ENCODE measurements at places on chromosomes 3 and 15.

GRCh38 chr3:194949592-194949991 is 263.9 kb downstream of the FAM43A start:
- no peak for DNase-seq

DNA sequence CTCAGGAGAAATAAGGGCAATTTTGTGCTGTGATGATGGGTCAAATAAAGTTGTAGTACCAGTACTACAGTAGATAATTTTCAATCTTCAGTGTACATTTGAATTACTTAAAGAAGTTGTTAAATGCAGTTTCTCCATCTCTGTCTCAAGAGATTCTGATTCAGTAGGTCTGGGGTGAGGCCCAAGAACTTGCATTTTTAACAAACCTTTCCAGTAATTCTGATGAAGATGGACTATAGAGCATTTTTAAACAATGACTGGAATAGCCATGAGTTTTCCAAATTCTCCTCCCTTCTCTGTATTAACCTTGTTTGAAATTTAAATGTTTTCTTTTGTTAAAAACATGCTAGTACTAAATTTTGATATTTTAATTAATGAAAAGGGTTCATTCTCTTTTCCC is 127.0 kb upstream of the CD96 start:
- DNase-seq = no peak

DNA sequence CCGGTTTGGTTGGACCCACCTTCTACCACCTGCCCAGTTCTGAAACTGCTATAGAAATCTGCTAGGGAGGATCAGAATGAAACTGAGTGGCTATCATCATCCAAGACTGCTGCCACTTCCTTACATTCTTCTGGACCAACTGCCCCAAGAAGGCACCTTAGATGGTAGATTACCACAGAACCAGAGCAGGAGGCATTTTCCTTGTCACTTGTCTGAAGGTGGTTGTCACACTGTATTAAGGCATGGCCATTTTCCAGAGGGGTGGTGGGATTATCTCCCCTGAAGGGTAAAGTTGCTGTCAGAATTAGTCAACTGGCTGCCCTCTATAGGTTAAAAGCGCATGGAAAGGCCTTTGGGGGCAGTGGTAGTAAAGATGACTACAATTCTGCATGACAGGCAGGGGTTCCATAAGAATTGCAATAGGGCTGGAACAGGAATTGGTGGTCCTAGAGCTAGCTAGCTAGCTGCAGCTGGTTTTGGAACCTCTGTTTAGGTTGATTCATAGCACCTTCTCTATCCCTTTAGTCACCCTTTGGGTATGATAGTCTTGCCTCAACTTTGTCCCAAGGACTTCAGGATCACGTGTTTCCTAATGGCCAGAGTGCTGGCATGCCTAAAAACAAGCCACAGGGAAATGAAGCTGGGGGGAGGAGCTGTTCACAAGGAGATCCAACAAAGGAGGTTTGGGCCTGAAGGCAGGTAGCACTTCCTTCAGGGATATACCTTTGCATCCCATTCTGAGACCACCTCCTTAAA is 4.8 kb upstream of the CSPG5 start:
- no peak for DNase-seq

GRCh38 chr3:12499474-12499873 is 15.2 kb downstream of the TSEN2 start:
- no peak for DNase-seq

GRCh38 chr3:172089250-172089649 is 49.9 kb downstream of the FNDC3B start:
- DNase-seq = no peak

- no peak for DNase-seq
Measured at GRCh38 chr15:99438224-99438585, 127.6 kb upstream of the MEF2A start.

- DNase-seq = no peak
Measured at GRCh38 chr15:31358957-31359701, 32.5 kb downstream of the KLF13 start.

DNA sequence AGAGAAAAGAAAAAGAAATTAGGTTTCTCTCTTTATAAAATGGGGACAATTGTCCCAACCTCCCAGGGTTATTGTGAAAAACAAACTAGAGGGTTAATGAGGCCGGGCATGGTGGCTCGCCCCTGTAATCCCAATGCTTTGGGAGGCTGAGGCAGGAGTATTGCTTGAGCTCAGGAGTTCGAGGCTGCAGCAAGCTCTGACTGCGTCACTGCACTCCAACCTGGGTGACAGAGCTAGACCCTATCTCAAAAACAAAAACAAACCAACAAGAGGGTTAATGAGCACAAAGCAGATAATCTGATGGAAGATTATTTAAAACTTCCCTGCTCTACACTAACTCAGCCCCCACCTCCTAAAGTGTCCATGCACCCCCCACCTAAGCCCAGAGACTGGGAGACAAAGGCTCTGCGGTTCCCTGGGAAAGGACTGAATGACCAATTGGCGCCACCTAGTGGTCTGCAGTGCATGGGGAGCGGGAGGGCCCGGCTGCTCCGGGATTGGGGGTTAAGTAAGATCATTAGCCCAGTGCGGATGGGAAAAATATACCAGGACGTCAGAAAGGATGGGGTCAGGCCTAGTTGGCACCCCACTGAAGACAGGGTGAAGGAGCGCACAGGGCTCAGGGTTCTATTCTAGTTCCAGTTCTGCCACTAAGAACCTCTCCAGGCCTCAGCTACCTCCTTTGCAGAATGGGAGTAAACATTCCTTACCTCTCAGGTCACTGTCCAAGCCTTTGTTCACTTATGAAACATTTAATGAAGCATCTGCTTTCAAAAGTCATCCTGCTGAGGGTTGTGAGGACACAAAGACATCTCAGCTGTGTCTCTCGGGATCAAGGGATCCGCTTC is 15.6 kb downstream of the PIF1 start:
- peak; percentile 73 for DNase-seq

DNA sequence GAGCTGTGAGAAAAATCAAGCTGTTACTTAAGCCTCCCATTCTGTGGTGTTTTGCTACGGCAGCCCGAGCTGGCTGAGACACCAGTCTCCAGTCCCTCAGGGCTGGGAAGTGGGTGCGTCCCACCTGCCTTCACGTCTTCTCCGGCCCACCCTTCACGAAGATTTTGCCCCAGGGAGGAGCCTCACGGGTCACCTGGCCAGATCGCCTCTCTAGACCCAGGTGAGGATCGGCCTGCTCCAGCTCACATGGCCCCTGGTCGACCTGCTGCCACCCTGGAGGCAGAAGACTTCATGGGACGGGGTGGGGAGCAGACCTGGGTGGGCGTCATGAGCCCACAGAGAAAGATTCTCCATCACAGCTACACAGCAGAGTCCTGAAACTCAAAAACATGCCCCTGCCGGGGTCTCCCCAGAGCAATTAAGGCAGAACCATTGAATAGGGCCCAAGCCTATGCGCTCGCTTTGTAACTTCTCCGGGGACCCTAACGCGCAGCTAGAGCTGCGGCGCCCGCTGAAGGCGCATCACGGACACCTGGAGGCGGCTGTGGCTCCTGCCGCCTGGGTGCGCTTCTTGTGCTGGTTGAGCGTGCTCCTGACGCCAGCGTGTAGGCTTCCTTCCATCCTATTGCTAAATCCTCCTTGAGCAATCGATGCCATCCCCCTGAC is 92.6 kb upstream of the ALDH1A3 start:
- DNase-seq = no peak

DNA sequence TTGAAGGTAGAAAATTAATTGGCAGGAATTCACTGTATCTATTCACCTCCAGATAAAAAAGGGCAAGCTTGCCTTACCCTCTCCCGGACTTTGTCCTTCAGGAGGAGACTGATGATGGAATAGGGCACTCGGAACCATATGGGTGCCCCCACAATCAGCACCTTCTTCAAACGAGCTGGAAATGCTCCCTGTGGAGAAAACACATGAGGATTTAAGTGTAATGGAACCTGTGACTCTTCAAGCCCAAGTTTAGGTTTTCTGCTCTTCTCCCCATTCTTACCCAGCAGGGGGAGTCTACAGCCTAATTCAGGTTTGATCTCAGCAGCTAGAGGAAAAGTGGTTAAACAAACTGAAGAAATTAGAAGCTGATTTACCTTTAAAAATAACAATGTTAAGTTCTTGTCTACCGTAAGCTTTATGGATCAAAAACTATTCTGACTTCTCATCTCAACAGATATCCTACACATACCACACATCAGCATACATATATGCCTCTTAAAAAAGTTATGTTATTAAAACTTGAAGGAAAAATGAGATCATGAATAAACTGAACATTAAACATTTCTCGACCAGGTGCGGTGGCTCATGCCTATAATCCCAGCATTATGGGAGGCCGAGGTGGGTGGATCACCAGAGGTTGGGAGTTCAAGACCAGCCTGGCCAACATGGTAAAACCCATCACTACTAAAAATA is 57.5 kb upstream of the SIN3A start:
- DNase-seq = no peak

DNA sequence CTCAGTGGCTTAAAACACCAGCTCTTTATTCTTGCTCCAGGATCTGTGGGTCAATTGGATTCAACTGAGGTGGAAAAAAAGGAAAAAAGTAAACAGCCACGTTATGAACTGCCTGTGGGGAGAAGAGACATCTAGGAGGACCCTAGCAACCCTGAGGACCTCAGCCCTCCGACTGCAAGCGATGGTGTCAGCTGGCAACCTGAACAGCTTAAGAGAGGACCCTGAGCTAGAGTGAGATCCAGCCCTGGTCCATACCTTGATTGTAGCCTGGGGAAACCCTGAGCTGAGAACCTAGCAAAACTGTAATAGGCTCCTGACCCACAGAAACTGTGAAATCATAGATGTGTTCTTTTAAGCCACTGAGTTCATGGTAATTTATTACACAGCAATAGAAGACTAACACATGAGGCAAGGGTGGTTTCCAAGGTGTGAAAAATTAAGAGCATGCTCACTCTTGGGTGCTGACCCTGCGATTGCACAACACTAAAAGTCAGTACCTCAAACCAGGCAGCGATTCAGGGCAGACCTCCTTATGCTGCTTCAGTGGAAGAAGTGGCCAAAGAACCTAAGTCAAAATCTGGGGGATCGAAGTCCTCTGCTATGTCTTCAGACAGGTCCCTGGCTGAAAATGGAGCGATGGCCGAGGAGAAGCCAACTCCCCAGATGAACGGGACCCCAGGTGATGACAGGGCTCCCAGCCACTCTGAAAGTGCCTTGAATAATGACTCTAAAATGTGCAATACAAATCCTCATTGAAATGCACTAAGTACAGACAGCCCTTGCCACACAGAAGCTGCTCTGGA is 57.7 kb downstream of the GASK1A start:
- no peak for DNase-seq

- DNase-seq = no peak
Measured at GRCh38 chr3:64247991-64248646, 22.9 kb upstream of the PRICKLE2 start.

GRCh38 chr3:12841149-12841969 is at the start of gene RPL32:
TSS of gene RPL32 (minus strand) at chr3:12841565. CDS start at chr3:12840237, 1,328 bp downstream.
- DNase-seq = peak; percentile 78

DNA sequence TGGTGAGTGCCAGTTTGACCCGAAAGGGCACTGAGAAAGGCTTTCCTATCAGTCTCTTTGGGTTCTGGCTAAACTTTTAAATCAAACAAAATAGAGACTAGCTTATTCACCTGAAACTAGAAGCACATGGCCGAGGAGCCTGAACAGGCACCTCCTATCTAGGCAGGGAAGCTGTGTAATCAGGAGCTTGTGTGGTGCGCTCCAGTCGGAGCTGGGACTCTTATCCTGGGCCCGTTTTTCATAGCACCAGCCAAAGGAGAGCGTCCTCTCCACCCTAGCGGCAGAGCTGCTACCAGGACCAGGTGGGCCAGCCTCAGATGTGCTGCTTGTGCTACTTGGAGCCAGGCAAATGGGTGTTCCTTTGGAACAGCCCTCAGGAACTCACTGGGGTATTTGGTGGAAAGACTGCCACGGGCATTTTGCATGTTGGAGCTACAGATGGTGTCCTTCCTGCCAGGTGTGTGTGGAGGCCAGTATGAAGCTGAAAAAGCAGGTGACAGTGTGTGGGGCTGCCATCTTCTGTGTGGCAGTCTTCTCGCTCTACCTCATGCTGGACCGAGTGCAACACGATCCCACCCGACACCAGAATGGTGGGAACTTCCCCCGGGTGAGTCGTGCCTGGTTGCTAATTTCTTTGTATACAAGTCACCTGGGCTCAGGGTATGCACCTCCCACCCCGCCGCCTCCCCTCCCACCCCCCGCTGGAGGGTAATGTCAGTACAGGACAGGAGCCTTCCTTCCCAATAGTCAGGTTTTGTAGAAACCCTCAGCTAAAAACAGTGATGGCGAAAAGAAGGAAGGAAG is 833 bp downstream of the MAN2A2 start:
- peak; percentile 46 for DNase-seq

DNA sequence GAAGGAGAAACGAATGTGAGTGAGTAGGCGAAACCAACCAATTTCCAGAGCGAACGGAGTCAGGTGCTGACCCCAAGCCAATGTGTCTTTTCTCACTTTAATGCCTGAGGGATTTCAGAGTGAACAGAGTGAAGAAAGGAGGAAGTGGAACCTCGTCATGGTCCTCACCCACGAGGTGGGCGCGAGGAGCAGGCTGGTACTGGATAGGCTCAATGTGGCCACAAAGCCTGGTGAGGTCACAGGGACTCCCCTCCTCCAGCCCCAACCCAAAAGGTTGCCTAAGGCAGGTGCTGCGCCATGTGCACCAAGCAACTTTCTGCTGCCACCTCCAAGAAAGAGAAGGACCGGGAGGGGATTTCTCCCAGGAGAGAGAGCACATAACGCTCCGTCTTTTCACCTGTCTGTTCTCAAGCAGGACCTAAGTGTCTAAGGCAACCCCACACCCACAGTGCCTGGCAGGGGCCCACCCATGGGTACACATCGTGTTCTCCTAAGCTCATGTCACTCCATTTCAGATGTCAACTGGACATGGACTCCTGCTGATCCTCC is 3.8 kb downstream of the NRROS start:
- no peak for DNase-seq

DNA sequence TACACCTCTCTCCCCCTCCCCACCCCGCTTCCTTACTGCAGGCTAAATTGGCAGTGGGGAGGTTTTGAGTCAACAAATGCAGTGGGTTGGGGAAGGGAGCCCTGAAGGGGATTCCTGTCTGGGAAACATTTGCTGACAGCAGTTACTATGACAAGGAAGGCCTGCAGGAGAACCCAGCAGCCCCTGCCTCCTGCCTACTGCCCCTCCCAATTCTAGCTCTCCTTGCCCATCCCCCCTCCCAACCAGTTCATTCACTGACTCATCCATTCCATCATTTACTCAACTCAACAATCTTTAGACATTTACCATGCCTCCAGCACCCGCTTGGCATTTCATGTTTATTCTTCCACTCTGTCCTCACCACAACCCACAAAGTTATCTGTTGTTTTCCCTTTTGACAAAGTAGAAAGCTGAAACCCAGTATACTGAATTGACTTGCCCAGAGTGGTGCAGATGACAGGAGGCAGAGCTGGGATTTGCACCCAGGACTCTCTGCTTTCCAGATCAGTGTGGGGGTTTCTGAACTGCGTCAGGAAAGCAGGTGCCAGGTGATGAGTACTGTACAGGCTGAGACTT is 75.0 kb downstream of the MAGEF1 start:
- no peak for DNase-seq
